ENCODE measurements at places on chromosomes 3 and 15.

DNA sequence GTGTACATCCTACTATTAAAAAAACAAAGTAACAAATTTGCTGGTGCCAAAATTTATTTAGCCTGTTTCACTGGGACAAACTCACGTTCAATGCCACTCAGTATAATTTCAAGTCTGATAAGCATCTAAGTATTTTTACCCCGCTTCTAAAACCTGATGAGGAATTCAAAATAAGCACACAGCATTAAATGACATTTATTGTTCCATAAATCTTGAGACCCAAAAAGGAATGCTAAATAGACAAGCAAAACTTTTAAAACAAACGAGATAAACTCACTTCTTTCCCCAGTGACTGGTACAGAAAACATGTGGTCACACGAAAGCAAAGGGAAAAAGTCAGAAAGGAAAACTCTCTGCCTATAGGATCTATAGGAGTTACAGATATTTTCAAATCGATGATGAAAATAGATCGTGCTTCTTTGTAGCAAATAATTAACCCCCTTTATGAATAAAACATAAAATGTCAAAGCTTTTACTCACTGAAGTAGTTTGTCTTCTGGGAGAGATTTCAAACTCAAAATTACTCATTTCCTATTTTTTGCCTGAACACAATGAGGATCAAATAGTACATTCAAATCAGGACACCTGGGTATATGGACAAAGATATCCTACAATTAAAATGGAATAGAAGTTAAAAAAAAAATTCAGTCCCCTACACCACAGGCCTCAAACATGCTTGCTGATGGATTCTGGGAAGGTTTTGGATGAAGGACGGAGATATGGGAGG lies 51.7 kb downstream of the UBP1 start:
- no peak for DNase-seq

DNA sequence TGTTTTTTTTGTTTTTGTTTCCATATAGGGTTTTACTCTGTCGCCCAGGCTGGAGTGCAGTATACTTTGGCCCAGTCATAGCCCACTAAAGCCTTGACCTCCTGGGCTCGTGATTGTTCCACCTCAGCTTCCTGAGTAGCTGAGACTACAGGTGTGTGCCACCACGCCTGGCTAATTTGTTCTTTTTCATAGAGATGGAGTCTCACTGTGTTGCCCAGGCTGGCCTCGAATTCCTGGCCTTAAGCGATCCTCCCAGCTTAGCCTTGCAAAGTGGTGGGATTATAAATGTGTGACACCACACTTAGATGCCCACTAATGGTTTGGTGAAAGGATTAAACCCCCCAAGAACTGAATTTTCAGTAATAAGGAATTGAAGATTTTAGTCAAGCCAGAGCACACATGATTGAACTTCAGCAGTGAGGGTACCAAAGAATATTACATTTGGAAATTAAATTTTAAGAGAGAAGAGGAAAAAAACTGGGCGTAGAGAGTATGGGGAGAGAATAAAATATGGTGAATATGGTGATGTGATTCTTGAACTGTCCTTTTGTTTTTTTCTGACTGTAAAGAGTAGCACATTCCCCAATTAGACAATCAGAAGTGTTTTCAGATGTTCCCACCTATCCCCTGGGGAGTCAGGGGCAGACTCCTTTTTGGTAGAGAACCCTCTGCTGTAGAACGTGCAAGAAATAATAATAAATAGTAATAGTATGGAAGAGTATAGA lies 208.1 kb downstream of the PTPRG start:
- DNase-seq: no peak

GRCh38 chr3:156259896-156260295 lies 139.5 kb downstream of the KCNAB1 start:
- DNase-seq: no peak

DNA sequence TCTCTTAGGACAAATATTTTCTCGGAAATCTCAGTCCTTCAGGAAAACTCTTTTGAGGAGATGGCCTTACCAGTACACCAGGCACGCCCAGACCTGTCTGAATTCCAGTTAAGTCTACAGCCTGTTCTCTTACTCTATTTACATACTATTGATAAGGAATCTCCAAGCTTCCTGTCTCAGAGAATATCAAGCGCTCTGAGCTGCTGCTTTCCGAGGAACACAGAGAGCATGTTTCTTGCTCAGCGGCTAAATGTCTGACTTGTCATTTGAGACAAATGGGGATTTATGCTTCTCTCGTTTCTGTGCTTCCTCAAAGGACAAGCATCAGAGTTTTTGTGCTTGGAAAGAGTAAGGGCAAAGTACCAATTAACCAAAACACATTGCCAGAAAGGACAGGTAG lies 112.4 kb upstream of the CCDC54 start:
- no peak for DNase-seq

DNA sequence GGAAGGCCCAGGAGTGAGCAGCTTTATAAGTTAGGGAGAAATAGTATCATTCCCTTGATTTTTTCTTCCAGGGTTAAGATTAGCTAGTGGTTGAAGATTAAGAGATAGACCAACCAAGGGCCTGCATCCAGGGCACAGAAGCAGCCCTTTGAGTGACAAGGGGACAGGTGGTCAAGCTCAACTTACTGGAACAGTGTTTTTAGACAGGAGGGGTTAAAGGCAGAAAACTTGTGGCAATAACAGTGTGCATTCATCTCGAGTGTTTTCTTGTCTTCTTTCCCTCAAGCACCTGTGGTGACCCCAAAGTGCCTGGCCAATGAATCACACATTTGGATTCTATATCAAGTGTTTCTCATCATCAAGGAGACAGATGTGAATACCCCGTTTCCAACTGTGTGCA lies 267.5 kb downstream of the PDCD6IP start:
- DNase-seq: no peak

- DNase-seq: no peak
Measured at GRCh38 chr3:42507761-42508335, 5.4 kb downstream of the VIPR1 start.

DNA sequence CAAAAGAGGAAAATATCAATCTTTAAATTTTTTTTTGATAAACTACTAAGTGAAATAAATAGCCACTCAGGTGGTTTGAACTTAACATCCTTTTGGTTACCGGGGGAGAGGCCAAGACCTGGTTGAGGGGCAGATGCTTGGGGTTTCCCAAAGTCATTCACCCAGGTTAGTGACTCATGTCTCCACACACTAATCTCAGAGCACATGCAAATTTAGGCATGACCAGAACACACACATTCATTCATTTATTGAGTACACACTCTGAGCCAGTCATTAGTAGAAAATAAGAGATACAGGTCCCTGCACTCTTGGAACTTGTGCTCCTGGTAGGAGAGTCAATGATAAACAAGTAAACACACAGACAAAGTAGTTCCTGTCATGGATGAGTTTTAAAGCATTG lies 7.3 kb downstream of the ILDR1 start:
- DNase-seq: no peak

GRCh38 chr15:88255484-88256278 lies 858 bp downstream of the NTRK3 start:
- peak; percentile 62 for DNase-seq

GRCh38 chr15:77479015-77479414 lies 58.3 kb downstream of the HMG20A start:
- DNase-seq: no peak

DNA sequence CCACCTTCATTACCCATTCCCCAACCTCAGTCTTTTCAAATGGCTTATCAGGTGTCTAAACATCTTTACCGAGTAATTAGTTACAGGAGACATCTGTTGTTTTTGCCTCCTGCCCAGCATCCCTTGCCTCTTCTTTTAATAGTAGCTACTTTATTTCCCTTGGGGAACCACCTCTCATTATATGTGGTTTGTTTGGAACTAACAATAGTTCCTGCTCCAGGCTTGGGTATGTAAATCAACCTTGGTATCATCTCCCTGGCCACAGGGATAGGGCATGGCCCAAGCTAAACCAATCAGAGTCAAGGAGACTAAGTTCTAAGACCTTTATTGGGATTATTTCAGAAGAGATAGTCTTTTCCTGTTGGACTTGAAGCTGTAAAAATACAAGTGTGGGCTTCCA lies 76.6 kb downstream of the ETV5 start:
- no peak for DNase-seq

DNA sequence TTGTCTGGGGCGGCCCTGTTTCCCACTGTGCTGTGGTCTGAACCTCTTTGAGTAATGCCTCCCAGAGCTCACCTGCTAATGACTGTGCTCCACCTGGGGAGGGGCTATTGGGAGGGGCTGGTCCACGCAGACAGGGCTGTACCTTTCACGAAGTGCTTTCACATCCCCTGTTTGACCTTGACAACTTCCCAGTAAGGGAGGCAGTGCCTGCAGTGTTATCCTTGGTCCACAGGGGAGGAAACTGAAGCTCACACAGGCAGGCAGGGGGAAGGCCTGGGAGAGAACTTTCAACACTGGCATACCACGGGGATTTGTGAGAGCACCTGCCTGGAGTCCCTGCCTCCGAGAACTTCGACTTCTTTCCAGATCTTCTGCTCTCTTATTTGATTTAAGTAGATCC lies 91.2 kb downstream of the CACNA1D start:
- no peak for DNase-seq

Data from anterior cingulate cortex (tissue), 58 donors.